Stimulated activated CD4-positive, alpha-beta T cell treated with anti-CD3 and anti-CD28 coated beads, TNF-alpha, amount 100 ng/mL, for 1 hour (primary cell): ENCODE measurements at places on chromosomes 12 and 14.

- no peak for DNase-seq
Measured at GRCh38 chr14:98785578-98785977, 486.4 kb downstream of the BCL11B start.

DNA sequence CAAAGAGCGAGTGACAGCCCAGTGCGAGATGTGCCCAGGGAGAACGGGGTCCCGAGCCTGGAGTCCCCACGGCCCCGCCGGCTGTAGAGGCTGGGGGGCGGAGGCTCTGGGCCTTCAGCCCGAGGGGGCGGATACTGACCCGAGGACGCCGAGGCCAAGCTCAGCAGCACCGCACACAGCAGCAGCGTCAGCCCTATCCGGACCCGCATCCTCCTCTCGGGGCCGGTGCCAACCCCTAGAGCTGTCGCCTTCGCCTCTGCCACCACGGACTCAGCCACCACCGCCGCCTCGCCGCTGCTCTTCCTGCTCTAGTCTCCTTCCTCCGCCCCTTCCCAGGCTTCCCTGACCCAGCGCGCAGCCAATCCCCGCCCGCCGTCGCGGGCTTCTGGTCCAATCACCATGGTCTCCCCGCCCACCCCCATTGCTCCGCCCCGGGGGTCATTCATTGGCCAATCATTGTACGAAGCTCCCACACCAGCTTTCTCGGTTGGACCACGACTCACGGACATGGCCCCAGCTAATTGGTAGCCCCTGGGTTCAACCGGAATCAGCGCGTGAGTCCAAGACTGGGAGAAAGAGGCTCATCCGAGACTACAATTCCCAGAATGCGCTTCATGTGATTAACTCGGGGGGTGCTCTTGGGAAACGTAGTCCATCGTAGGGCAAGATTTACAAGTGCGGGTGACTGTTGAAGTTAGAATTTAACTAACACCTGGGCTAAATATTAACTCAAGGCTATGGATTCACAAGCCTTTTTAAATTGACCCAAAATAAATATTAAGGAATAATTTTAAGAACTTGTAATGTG, at the start of gene SEL1L:
SEL1L (minus strand) TSS at position 318 of the 808 bp plus-strand sequence; CDS start at position 209, 109 bp downstream.
- DNase-seq: peak; percentile 98

DNA sequence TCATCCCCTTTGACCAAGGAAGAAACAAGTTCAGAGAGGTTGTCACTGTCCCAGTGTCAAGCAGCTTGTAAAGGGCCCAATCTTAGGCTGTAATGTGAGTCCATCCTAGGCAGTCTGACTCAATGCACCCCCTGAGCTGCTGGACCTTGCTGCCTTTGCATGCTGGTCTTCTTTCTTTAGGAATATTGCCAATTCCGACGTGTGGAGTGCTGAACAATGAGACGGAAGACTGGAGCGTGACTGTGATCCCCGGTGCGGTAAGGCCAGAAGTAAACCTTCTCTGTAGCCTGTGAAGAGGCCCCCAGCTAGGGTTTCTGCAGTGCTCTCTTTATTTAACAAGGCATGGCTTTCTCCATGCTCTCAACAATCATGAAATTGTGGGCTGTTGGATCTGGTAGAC, 963 bp downstream of the TCTN2 start:
- DNase-seq: no peak

DNA sequence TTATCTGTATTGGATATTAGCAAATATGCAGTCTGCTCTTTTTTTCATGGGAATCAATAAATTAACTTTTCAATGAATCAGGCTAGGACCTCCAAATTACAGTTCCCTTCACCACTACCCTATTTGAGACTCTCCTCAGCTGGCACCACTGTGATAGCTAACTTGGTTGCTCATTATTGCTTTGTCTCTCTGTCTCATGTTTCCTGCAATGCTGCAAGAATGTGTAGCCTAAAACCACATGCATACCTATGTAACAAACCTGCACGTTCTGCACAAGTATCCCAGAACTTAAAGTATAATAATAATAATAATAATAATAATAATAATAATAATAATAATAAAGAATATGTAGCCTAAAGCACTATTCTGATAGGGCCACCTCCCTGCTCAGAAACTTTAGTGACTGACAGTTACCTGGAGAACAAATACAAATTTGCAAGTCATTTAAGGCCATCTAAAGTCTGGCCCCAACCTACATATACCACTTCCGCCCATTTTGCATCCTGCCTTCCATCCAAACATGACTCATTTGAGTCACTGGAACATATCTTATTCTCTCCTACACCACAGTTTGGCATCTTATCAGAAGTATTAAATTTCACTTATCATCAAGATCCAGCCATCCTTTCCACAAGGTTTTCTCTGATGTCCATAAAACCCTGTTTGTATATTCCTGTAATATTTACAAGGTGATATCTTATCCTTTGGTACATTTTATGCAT, 215.1 kb downstream of the LRRK2 start:
- DNase-seq: no peak
